ENCODE measurements at places on chromosomes 5 and 9.

DNA sequence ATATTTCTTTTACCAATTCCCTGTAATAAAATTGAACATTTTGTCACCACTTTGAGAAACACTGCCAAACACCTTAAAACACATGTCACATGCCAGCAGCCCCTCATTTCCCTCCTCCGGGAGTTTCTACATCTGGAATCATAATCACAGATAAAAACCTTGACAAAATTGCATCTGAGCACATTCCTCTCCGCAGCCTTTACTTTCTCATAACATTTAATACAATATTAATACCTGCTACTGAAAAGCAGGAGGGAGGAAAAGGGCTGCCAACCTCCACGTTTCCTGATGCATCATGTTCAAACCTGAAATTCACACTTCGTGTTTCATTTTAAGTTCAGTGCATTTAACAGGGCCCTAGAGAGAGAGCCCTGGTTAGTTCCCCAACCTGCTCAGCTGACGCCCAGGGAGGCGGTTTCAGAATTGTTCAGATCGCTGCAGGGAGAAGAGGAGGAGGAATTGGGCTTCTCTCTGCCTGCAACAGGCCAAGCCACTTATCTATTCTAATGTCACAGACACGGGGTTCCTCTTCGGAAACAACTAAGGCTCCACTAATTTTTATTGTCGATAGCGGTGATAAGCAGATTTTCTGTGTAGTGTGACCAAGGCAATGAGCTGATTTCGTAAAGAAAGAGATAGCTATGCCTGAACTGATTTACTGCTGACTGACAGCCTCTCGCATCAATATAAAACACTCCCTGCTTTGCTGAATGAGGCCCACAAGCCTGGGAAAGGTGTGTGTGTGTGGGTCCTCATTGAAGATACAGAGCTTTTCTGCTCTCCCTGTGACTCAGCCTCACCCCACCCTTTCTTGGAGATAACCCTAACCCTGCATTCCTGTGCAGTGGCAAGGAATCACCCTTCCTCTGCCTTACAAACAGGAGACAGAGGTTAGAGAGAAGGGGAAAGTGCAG is 4.9 kb upstream of the LHX2 start:
- DNase-seq: peak; percentile 80

- DNase-seq: no peak
These were observed 27.8 kb upstream of the GLIS3 start for GRCh38 chr9:4327504-4328191.

- no peak for DNase-seq
These were observed 134.9 kb downstream of the ATG10 start for GRCh38 chr5:82106756-82107155.

DNA sequence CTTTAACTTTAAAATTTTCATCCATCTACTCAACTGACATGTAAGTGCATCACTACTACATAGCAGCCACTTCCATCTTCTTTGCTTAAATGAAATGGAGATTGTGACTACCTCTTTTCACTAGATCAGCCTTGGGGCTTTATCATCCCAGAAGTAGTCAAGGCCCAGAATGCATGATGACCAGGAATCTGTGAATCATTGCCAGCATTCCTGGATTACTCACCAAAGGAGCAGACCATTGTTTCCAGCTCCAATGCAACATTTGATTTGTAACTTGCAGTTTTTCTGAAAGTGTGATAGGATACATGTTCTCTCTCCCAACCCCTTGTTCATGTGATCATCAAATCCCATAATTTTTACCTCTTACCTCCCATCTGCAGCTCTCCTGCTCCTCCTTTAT is 65.1 kb downstream of the PLPPR1 start:
- DNase-seq: no peak

- no peak for DNase-seq
These were observed 122.4 kb upstream of the PRDM9 start for GRCh38 chr5:23385036-23385435.

DNA sequence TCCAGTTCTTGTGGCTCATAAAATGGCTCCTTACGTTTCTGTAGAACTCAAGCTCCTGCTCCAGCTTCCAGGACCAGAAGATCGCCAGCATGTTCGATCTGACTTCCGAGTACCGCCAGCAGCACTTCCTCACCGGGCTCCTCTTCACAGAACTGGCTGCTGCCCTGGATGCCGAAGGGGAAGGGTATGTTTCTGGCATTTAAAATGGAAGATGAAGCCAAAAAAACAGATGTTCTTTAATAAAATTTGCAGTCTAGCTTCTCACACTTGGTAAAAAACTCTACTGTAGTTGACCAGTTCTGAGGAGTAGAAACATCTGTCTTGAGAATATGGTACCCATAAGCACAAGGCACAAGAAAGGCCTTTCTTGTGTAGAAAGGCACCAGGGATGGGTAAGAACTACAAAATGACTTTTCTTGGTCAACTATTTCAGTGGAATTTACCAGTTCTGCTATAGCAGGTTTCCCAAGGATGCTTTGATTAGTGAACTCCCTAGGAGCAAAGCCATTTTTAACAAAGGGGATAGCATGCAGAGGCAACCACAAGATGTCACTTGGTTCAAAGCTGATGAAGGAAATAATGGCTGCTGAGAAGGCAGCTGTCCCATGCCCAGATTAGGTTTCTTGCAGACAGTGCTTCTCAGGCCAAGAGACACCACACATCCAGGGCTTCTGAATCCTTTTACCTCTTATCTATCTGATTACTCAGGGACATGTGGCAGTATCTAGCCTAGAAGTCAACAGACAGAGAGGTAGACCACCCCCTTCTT is 192.4 kb downstream of the DOCK8 start:
- no peak for DNase-seq

Data from inflammatory macrophage treated with lipopolysaccharide for 4 hours (primary cell).